ENCODE measurements at places on chromosomes 1 and 21. TPM values are rescaled to one million over a fixed set of nuclear protein-coding genes. Genes with fewer than 3 reads are reported as not detected.

TFF3 gene
- polyA plus RNA-seq: 585 TPM

COL8A2 gene
- 1.8 TPM for polyA plus RNA-seq

S100A7A gene
- not detected for polyA plus RNA-seq

- DNase-seq: no peak
Measured at GRCh38 chr1:174153085-174153824, 6.1 kb upstream of the RABGAP1L start.

- no peak for DNase-seq
Measured at GRCh38 chr1:9207715-9208114, 26.9 kb upstream of the H6PD start.

- no peak for DNase-seq
Measured at GRCh38 chr1:192654591-192655251, 18.8 kb downstream of the RGS13 start.

DNA sequence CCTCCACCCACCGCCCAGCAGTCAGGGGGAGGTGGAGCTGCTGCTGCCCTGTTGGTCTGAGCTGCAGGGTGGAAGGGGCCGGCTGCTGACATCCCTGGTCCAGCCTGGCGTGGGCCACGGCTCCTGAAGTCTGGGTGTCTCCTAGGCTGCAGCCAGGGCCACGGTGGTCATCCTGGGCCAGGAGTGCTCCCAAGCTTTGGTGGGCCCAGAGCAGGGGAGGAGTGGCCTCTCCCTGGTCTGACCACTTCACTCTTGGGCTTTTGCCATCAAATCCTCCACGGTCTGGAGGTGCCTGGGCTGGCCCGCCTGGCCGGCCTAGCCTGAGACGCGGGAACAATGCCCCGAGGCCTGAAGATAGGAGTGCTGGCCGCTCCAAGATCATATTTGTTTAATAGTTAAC, 5.8 kb downstream of the PRDM16 start:
- no peak for DNase-seq

- no peak for DNase-seq
Measured at GRCh38 chr1:105585791-105586190, 1470.7 kb upstream of the PRMT6 start.

DNA sequence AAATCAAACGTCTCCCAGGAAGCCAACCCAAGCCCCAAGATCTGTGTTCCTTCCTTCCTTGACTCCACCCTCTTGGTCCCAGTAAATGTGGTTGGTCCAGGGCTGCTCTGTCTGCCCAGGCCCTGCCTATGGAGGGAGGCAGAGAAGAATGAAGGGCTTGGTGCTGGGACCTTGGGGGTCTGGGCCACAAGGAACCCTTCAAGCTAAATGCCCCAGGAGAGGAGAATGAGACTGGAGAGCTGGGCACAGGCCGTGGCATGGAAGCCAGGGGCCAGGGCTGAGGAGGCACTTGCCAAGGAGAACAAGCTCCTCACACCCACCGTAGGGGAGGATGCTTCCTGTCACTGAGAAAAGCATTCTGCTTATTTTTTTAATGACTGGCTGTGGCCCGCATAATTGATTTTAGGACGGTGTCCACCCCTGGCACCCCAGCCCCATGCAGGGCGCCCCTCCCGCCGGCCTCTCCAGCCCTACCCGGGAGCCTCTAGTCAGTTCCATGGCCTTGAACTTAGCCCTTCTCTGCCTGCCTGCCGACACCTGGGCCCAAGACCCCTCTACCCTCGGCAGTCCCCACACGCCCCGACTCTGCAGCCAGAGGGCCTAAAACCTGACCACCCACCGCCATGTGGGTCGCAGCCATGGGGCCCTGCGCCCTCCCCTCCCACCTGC, 889 bp downstream of the CLEC20A start:
- DNase-seq: no peak

DNA sequence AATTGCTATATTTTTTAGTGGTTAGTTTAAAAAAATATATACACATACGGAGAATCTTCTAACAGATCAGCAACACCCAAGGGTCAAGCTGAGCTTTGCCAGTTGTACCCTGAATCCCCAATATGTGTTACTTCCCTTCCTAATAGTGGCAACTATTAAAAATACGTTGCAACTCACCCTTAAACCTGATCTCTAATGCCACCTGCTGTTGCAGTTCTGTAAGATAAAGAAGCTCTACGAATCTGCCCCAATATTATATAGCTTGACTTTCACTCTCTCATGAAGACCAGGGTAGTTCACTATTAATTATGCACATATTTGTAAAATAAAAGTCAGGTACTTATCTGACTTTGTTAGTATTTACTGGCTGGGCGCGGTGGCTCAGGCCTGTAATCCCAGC, 58.4 kb downstream of the ASH1L start:
- DNase-seq: no peak
